GM13977 (cell line): ENCODE measurements at places on chromosomes 5 and 9.

GRCh38 chr5:143554918-143555477 is 151.5 kb upstream of the NR3C1 start:
- DNase-seq = no peak

DNA sequence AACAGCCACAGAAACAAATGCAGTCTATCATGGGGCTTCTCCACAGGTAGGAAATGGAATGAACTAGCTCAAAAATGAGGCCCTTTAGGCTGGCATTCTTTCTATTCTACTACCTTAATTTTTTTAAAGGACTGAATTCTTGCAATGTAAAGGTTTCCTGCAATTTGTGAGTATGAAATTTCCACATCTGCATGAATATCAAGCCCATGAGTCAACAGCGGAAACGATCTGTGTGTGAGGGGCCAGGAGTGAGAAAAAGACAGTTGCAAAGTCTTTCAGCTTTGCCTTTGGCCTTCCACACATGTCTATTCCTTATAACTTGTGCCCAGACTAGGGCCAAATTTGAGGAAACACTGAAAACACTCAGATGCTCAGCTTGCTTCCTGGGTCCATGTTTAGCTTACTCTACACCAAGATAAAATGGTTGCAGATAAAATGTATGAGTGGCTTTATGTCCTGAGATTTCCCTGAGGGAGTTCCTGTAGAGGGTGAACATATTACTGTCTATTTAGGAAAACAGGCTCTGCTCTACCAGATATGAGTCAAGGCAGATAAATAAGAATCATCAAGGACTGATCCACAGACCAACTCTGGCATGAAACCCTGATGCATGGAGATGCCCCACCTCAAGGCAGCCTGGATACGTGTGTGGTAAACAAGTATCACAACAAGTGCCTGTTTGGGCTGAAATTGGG is 46.5 kb downstream of the RETREG1 start:
- DNase-seq = no peak

DNA sequence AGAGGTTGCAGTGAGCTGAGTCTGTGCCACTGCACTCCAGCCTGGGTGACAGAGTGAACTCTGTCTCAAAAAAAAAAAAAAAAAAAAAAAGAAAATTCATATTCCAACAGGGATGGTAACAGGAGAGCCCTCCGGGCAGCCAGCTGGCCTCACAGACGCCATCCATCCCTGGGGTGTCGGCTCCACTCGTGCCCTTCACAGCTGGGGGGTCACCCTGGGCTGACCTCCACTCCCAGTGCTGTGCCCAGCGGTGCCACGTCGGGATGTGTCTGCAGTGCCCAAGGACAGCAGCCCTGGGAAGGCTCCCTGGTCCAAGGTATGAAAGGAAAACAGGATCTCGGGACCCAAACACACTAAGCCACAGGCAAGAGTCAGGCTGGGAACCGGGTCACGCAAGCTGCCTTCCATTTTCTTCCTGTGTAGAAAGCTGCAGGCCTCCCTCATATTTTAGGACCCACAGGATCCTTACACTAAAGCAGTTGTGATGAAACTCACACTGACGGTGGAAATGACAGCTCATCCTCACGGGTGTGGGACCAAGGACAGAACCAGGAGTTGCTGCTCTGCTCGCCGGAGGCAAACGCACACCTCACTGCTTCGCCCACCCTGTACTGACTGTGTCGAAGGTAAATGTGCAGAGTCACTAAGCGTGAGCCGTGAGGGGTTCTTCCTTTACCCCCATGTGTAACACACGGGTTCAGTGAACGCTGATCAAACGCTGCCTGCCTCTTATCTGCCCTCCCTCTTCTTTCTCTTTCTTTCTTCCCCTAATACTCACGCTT is 5.3 kb downstream of the SLC12A7 start:
- no peak for DNase-seq

DNA sequence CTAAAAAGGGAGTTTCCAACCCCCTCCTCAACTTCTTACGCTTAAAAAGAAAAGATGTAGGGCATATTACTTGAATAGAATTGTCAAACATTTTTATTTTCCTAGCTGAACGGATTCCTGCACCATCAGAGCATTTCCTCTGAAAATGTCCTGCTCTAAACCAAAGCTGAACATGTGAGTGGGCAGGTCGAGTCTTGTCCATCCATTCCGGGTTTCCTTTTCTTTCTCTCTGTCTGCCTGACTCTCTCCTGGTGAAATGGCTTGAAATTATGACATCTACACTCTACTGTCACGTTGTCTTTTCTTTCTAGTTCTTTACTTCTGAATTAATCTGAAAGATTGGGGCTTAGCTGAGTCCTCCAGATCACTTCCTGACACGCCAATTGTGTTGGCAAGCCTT is 39.2 kb upstream of the PTPN3 start:
- DNase-seq = no peak

DNA sequence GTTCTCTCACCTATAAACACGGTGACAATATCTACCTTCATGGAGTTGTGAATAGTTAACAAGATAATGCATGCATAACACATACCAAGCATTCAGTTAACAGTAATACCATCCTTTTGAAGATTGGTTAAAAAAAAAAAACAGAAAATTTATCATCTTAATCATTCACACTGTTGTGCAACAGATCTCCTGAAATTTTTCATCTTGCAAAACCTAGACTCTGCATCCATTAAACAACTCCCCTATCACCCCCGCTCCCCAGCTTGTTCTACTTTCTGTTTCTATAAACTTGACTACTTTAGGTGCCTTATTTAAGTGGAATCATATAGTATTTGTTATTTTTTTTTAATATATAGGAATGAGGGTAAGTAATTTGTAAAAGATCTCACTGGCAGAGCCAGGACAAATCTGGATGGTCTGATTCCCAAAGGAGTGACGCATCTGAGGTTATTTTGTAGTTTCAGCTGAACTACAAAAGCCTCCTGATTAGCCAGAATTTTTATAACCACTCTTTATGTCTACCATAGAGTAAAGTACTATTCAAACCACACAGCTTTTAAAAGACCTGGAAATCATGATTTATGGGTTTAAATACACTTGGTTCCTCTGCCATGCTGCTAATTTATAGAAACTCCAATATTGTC is 93.0 kb downstream of the FANCC start:
- no peak for DNase-seq

DNA sequence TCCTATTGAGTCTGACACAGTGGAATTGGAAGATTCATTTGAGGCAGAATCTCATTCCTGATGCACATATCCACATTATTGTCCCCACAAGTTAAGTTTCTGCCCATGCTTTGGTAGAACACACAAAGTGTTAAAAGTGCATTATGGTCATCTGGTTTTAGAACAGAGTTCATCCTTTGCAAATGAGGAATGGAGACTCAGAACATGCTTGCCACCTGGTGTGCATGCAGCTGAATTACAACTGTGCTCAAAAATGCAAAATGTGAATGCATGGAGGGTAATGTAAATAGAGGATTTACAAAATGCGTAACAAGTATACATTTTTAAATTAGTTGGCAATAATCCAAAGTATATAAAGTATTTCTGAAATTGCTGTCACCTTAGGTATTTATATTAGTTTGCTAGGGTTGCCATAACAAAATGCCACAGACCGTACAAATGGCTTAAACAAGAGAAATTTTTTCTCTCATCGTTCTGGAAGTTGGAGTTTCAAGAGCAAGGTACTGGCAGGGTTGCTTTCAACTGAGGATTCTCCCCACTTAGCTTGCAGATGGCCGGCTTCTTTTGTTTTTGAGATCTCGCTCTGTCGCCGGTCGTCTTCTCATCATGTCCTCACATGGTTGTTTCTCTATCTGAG is 671.1 kb downstream of the TAF11L14 start:
- DNase-seq = peak; percentile 60

- DNase-seq = no peak
Observed at GRCh38 chr5:151251001-151251551, 1.9 kb upstream of the GM2A start.
